ENCODE measurements at places on chromosomes 16 and 17. TPM values are rescaled to one million over a fixed set of nuclear protein-coding genes. Genes with fewer than 3 reads are reported as not detected.

The KCNH6 gene
- not detected for total RNA-seq

The CDRT15L2 gene
- total RNA-seq = not detected

The LRRC75A gene
- 5.5 TPM for total RNA-seq

The TMIGD1 gene
- total RNA-seq = not detected

The LGALS9 gene
- total RNA-seq = 175 TPM

The RNF135 gene
- total RNA-seq = 8.0 TPM

The KIAA0753 gene
- total RNA-seq = 17.0 TPM

The CDH11 gene
- total RNA-seq = not detected

The CTRB2 gene
- total RNA-seq = not detected

The TPSAB1 gene
- total RNA-seq = not detected

The SCGB1C2 gene
- total RNA-seq = not detected

The RCVRN gene
- total RNA-seq = not detected

- no peak for DNase-seq
Observed at GRCh38 chr16:52928955-52929354, 123.7 kb downstream of the CHD9NB start.

GRCh38 chr16:68731637-68732036, 5.5 kb upstream of the CDH1 start:
- no peak for DNase-seq

DNA sequence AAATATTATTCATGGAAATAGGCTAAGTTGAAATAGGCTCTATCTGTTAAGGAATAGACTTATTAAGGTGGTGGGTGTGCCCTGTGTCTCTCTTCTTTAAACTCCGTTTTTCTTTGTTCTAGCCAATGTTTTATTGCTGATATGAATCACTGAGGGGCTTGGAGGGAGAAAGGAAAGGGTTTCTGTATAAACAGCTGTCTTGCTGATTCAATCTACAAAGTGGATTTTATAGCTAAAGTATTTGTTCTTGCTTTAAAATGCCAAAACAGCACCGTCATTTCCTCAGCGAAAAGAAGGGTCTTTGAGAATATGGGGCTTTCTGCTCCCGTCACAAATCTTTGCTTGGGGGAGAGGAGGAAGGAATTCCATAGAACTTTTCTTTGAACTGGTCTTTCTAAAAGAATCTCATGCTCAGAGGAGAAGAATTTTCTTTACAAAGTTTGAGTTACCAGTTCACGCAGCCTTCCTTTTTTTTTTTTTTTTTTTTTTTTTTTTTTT, 39.3 kb downstream of the MSI2 start:
- DNase-seq = no peak

DNA sequence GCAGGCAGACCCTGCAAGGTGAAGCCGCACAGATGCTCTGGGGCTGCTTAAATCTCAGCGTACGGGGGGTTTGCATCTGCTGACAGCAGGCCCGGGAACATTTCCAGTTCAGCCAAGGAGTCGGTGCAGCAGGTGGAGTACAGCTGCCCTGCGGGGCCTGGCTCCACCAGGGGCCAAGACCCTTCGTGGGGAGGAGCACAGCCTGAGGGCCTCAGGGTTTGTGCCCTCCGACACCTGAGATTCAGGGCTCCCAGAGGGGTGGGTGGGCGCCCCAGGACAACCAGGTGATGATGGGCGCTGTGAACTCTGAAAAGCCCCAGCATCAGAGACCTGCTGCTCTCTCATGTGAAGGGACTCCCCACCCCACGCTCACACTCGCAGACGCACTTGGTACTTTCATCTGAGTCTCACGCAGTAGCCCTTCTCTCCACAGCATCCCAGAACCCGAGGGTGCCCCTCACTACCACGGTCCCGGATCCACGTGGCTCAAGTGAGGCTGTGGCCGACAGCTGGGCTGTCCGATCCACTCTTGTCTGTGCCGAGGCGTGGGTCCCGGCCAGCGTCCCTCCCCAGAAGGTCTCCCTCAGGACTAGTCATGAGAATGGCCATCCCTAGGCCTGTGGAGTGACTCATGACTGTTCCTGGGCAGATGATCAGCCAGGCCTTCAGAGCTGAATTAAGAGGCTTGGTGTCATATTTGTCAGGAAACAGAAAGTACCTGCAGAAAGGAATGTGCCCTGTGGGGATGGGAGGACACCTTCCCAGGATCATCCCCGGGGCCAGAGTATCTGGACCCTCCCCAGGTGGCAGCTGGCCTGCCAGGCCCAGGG, 29.6 kb downstream of the ACSF3 start:
- DNase-seq = peak; percentile 20

DNA sequence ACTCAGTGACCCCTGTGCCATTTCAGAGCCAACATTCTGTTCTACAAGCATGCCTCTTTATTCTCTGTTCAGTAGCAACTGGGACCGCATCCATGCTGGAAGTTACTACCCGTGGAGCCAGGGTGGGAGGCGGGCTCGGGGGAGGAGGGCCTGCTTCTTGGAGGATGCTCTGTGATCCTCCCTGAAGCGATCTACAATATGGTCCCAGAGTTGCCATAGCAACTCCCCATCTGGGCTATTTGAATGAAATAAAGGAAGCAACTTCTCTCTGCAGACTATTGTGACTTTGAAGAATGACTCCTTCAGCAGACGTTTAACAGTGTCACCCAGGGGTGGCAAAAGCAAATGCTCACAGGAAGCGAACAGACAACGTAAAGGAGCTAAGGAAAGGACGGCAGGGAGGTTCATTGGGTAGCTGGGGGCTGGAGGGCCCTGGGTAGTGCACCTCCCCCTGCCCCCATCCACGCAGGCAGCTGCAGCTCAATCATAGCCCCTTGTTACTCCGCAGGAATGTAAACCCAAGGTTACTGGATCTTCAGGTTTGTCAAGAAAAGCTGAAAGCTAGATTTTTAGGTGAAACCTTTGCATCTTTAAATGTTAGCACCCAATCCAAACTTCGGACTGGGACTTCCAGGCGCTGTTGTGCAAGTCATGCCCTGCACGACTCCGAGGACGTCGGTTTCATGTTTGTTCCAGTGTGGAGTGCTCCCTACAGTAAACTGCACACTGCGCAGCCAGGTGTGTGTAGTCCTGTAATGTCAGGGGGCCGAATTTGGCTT, 51.1 kb upstream of the MEAK7 start:
- no peak for DNase-seq

GRCh38 chr16:26051063-26051462, 359.3 kb downstream of the HS3ST4 start:
- no peak for DNase-seq

GRCh38 chr17:39271546-39271945, 45.8 kb upstream of the STAC2 start:
- no peak for DNase-seq

GRCh38 chr16:68356249-68356918, 45.6 kb downstream of the PRMT7 start:
- DNase-seq = peak; percentile 85

DNA sequence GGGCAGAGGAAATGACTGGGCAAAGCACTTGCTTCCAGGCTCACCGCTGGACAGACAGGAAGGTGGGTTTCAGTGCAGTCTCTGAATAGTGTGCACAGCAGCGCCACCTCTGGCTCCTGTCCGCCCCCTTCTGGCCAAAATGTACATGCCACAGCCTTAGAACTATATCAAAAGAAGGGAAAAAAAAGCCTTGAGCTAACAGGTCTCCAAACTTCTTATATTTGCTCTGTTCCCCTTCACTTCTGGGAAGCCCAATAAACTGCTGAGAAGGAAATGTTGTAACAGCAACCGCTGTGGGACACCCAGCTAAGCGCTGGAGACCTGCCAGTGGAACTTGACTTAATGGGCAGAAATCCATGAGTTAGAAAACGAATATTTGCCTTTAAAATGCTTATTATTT, 17.5 kb downstream of the COG7 start:
- peak; percentile 61 for DNase-seq

- no peak for DNase-seq
Observed at GRCh38 chr16:19644877-19645276, 73.2 kb downstream of the KNOP1 start.

- DNase-seq = peak; percentile 57
Observed at GRCh38 chr16:89921702-89922476, 1.3 kb upstream of the TUBB3 start.

DNA sequence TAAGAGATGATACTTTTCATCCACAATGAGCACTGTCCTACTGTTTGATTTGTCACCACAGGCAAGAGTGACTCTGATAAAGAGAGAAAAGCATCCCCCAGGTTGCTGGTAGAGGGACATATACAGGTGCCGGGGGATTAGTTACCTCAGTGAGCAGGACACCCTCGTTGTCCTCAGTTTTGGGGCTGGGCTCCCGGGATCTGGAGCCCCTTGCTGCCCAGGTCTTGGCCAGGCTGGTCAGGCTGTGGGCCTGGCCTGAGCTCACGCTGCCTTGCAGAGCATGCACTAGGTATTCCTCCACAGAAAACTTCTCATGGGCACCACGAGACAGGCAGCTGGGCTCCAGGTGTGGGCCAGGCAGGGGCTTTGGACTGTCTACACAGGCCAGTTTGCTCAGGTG, 24.4 kb upstream of the SPATA32 start:
- DNase-seq = no peak

GRCh38 chr17:79991140-79991923, 44.3 kb downstream of the TBC1D16 start:
- peak; percentile 83 for DNase-seq

DNA sequence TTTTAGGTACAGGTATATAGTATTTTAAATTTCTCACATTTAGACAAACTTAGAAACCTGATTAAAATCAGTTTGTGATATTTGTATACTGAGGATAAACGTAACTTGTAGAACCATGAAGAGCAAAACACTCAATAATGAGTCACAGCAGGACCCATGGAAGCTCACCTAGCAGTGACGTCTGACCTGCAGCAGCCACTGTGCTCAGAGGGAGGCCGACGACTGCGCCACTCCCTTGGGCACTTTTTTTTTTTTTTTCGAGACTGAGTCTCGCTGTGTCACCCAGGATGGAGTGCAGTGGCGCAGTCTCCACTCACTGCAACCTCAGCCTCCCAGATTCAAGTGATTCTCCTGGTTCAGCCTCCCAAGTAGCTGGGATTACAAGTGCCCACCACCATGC, 106.2 kb upstream of the AXIN2 start:
- no peak for DNase-seq

DNA sequence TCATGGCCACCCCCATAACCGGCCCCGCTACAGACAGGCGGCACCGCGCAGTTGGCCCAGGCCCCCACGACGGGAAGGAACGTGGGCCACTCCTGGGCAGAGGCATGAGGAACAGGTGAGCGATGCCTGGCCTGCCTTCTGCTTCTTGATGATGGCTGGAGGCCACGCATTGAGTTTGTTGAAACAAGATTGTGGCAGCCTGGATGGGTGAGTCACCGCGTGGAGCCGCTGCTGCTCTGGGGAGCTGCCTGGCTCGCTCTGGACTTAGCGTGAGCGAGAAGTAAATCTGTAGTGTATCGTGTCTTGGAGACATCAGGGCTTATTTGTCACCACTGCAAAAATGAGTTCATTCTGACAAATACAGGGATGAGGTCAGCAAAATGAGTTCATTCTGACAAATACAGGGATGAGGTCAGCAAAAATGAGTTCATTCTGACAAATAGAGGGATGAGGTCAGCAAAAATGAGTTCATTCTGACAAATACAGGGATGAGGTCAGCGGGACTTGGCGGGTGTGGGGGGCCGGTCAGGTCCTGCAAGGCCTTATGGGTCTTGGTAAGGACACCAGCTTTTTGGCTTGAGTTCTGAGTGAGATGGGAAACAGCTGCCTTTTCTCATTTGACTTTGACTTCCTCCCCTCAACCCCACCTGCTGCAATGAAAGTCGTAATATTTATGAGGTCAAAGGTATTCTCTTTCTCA, 93.0 kb downstream of the SEC14L1 start:
- DNase-seq = no peak

- no peak for DNase-seq
Observed at GRCh38 chr17:9244066-9245052, 223.0 kb downstream of the NTN1 start.

DNA sequence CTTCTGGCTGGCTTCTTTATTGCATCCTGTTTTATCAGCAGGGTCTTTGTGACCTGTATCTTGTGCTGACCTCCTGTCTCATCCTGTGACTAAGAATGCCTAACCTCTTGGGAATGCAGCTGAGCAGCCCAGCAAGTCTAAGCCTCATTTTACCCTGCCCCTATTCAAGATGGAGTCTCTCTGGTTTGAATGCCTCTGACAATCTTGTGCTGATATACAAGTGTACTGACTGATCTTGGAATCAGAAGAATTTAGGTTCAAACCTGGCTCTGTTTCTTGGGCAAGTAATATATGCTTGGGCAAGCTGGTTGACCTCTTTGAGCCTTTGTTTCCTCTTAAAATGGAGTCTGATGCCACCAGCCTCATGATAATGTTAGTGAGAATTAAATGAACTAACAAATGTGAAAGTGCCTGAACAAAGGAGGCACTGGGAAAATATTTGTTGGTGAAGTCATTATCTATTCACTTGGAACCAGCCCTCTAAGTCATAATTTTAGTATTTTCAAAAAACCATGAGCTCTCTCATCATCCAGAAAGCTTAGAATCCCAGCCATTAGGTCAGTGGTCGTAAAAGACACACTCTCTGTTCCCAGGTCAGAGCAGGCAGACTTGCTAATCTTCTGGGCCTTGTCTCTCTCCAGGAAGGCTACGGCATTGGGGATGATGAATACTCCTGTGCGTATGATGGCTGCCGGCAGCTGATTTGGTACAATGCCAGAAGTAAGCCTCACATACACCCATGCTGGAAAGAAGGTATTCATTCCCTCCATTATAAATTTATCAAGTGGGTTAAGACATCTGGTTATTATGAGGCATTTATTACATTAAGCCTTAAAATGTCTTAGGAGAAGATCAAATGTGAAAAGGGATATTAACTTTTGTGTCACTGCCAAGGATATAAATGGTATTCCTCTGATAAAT, 18.1 kb upstream of the ARL2BP start:
- no peak for DNase-seq

DNA sequence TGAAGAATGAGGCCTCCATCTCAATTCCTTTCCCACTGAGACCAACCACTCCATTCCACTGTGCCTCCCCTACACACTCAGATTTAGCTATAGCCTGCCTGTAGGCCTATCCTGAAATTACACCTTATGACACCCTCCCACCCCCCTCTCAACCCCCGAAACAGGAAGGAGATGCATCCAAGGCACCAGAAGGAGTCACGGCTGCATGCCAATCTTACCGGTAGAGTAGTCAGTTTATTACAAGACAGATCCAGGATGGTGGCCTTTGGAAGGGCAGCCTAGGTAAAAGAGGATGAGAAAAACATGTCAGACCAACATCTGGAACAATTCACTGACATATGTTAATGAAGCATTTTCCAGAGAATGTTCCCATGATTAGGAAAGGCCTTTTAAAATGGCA, 2.6 kb downstream of the LRRC59 start:
- DNase-seq = no peak

- DNase-seq = peak; percentile 61
Observed at GRCh38 chr16:4693956-4694641, 737 bp downstream of the NUDT16L1 start.

- no peak for DNase-seq
Observed at GRCh38 chr17:64400642-64401041, 10.0 kb upstream of the PECAM1 start.
